NCI-H2081 treated with DMSO at 0.1 percent for 48 hours (cell line): ENCODE measurements at places on chromosomes 7 and 10.

- no peak for DNase-seq
Measured at GRCh38 chr10:80522756-80523363, 14.8 kb upstream of the SH2D4B start.

- DNase-seq = no peak
Measured at GRCh38 chr7:45917658-45918057, 3.4 kb downstream of the IGFBP3 start.

- no peak for DNase-seq
Measured at GRCh38 chr10:62374862-62375710, 917 bp downstream of the ZNF365 start.

- no peak for DNase-seq
Measured at GRCh38 chr10:125407000-125407502, 246.7 kb upstream of the CTBP2 start.

- no peak for DNase-seq
Measured at GRCh38 chr10:49834976-49835375, 72.9 kb upstream of the OGDHL start.

DNA sequence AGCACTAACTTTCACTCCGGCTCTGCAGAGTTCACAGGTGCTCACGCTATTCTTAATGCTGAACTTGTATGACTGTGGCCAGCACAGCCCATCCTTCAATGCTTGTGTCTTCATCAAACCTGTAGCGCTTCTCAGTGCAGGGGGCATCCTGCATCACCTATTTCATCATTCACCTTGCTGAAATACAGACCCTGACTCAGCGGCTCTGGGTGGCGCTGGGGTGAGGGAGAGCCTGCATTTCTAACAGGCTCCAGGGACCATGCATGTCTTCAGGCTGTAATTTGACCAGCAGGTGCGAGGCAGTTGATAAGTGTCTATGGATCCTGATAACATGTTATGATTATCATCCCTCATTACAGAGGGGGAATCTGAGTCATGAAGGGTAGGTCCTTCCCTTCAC lies 89.3 kb downstream of the VOPP1 start:
- DNase-seq = no peak

- no peak for DNase-seq
Measured at GRCh38 chr10:62004042-62004441, 102.5 kb downstream of the ARID5B start.

DNA sequence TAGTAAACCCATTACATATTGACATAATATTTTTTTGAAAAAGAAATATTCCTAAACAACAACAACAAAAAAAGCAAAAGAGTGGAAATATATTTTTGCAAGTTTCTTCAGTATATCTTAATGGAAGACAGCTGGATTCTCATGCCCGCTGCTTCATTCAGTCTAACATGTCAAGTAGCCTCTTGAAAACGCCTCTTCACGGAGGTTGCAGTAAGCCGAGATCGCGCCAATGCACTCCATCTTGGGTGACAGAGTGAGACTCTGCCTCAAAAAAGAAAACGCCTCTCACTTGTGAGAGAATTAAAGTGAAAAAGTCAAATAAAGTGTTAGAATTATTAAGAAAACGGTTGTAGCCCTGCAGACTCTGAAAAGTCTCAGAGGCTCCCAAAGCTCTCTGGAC lies 1.3 kb downstream of the CUTC start:
- no peak for DNase-seq

GRCh38 chr7:121313793-121314676 lies 14.8 kb upstream of the WNT16 start:
- no peak for DNase-seq

- no peak for DNase-seq
Measured at GRCh38 chr10:49054753-49055152, 60.6 kb downstream of the VSTM4 start.

GRCh38 chr10:86048571-86048970 lies 318.0 kb downstream of the GRID1 start:
- DNase-seq = no peak

GRCh38 chr10:24331457-24331856 lies 122.5 kb downstream of the KIAA1217 start:
- no peak for DNase-seq

GRCh38 chr7:44103923-44104859 lies at the start of gene AEBP1:
AEBP1 (plus strand) TSS chr7:44104345; CDS start chr7:44104666, 321 bp downstream.
- DNase-seq = no peak

DNA sequence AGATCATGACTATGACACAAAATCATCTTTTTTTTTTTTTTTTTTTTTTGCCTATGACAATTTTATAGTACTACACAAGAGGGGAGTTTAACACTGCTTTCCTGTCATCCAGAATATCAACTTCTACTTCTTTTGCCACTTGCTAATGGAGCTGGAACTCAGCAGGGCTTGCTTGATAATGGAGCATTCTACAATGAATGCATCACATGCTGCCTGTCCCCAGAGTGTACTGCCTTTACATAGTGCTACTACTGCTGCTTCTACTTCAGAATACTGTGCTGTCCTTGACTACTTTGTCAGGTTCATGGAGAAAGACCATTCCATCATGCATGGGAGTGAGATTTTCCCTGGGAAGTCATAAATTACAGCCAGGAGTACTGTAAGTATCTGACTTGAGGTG lies 338.6 kb upstream of the SEMA3A start:
- no peak for DNase-seq

GRCh38 chr7:69676247-69676646 lies 78.0 kb downstream of the AUTS2 start:
- DNase-seq = no peak

- DNase-seq = no peak
Measured at GRCh38 chr10:62545160-62546066, 171.2 kb downstream of the ZNF365 start.

- DNase-seq = no peak
Measured at GRCh38 chr10:86301971-86302370, 64.6 kb downstream of the GRID1 start.

DNA sequence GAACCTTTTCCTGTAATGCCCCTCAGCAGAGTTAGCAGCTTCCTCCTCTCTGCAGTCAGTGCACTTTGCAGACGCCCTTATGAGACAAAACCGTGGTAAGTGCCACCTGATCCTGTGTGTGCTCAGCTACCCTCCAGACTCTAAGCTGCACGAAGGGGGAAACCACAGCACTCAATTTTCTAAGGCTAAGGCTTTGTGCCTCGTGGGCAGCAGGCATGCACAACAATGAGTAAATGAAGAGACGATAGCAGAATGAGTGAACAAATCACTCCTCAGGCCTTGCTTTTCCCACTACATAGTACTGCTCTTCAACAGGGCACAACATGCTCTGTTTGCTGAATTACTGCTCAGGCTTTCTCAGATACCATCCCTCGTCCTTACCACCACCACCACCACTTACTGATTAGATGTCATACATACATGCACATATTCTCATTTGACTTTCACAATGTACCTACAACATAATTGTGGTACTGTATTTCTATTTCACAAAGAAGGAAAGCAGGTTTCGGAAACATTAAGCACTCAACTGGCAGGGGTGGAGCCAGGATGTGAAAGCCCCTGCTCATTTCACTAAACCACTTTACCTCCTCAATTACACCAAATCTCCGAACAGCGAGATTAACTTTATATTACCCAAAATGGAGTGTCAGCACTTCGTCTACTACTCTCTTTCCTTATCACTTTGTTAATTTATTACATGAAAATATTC lies 85.4 kb downstream of the ICA1 start:
- DNase-seq = no peak
